ENCODE measurements at places on chromosomes 6 and 20. TPM values are rescaled to one million over a fixed set of nuclear protein-coding genes. Genes with fewer than 3 reads are reported as not detected.

MCHR2 gene
- not detected for total RNA-seq

TRDN gene
- not detected for total RNA-seq

SLC24A3 gene
- total RNA-seq, result 0.57 TPM

FOXC1 gene
- 15.7 TPM for total RNA-seq

SMIM13 gene
- total RNA-seq, result 2.3 TPM

All from fibroblast of the aortic adventitia (primary cell).